ENCODE measurements at places on chromosomes 6 and 20.
A peak's percentile ranks its signal among the peaks of the same experiment; 100 is the strongest.

DNA sequence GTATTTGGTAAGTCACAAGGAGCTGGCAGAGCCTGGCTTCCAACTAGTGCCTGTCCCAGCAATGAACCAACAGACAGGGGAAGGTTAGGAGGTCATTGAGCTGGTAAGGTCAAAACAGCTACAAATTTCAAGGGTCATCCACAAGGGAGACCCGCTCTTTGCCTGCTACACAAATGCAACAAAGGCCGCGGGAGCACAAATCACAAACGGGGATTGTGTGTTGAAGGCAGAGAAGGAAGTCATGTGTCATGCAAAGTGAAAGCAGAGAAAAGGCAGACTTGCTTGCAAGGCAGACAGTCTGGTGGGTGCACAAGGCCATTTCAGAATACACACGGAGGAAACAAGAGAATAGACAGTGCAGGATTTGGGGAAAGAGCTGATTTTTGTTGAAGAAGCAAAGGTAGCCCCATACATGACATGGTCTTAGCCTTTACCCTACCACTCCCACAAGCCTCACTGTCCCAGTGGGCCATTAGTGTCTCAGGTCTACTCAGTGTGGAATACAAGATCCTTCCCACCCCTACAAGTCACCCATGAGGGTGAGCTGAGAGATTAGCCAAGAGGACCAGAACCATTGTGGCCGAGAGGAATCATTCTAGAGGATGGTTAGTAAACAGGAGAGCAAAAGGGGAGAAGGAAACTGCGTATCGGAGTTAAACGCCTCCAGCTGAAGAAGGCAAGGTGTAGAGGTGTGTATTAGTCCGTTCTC lies 18.1 kb upstream of the SAMHD1 start:
- DNase-seq: no peak

- DNase-seq: no peak
Measured at GRCh38 chr6:69294862-69295261, 501.9 kb downstream of the LMBRD1 start.

DNA sequence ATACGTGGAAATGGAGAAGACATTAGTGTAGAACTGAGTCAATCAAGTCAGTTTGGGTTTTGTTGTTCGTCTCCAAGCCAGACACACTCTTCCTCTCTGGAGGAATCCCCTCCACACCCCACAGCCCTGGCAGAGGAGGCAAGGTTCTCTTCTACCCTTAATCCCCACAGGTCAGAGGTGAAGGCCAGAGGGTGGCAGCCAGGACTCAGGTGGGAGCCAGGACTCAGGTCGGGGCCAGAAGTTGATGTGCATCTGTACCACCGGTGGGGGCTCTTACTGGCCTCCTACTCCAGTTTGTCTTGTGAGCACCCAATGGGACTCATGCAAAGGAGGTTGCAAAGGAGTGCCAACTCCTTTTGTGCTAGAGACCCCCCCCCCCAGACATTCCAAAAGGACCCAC lies 126.4 kb downstream of the TBXT start:
- DNase-seq: no peak

DNA sequence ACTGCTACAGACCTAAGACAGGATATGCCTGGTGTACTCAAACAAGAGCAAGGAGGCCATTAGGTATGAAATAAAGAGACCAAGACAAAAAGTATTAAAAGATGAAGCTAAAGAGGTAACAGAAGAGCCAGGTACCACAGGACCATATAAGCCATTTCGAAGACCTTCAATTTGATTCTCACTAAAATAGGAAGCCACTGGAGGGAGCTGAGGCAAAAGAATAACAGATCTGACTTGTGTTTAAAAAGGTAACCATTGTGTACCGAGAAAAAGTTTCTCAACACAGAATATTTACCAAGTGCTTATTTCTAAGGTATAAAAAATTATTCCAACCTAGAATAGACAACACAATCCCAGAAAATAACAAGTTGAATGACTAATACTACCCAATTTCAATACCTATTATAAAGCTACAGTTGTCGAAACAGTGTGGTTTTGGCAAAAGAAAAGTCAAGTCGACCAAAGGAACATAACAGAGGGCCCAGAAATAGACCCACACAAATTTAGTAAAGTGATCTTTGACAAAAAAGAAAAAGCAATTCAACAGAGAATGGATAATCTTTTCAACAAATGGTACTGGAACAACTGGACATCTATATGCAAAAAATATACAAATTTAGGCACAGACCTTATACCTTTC lies 125.3 kb upstream of the DST start:
- DNase-seq: no peak

DNA sequence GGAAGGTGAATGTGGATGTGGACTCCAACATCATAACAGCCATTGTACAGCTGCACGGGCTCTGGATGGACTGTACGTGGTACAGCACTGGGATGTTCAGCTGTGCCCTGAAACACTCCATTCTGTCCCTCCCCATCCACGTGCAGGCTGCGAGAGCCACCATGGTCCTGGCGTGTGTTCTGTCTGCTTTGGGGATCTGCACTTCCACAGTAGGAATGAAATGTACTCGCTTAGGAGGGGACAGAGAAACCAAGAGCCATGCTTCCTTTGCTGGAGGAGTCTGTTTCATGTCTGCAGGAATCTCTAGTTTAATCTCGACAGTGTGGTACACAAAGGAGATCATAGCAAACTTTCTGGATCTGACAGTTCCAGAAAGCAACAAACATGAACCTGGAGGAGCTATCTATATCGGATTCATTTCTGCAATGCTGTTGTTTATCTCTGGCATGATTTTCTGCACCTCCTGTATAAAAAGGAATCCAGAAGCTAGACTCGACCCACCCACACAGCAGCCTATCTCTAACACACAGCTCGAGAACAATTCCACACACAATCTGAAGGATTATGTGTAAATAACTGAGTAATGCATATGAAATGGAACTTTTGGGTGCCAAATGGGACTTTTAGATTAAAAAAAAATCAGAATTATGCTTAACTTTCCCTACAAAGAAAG lies 12.1 kb downstream of the CLDN20 start:
- no peak for DNase-seq

GRCh38 chr6:18680842-18681241 lies 293.7 kb downstream of the RNF144B start:
- no peak for DNase-seq

GRCh38 chr6:156449128-156449527 lies 328.1 kb upstream of the ARID1B start:
- no peak for DNase-seq

DNA sequence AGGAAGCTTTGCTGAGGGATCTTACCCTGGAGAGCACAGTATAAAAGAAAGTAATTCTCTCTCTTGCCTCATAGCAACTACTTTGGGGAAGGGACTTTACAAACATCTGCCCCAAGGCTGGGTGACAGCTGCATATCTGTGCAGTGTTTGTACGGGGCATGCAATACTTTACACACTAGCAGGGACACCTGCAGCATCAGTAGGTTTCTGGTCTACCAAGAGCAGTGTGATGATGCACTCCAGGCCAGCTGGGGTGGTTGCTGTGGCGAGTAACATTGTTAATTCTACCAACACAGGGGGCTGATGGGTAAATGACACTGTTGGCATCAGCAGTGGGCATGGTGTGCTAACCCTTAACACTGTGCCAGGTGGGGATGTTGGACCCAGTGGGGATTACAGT lies 48.0 kb downstream of the ADTRP start:
- DNase-seq: no peak

- DNase-seq: peak; percentile 57
Measured at GRCh38 chr20:25532015-25532751, 53.1 kb downstream of the NINL start.

DNA sequence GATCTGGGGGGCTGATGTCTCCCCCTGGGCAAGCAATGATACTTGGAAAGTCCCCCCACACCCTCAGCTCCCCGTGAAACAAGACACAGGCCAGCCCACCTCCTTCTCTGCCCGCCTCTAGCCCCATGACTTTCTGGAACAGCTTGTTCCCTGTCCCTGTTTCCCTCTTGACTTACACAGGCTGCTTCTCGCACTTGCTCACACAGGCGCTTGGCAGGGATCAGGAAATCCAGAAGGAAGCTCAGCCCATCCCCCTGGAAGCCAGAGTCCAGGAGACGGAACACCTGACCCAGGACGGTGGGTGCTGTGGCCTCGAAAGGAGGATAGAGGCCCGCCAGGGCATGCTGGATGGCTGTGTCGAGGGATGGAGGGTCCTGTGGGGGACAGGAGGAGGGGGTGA lies 14.8 kb downstream of the KIAA1755 start:
- peak; percentile 16 for DNase-seq

DNA sequence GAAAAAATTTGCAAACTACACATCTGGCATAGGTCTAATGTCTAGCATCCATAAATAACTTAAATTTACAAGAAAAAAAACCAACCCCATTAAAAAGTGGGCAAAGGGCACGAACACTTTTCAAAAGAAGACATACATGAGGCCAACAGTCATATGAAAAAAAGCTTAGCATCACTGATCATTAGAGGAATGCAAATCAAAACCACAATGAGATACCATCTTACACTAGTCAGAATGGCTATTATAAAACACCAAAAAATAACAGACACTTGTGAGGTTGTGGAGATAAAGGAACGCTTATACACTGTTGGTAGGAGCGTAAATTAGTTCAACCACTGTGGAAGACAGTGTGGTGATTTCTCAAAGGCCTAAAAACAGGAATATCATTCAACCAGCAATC lies 33.7 kb upstream of the EPB41L2 start:
- DNase-seq: no peak

DNA sequence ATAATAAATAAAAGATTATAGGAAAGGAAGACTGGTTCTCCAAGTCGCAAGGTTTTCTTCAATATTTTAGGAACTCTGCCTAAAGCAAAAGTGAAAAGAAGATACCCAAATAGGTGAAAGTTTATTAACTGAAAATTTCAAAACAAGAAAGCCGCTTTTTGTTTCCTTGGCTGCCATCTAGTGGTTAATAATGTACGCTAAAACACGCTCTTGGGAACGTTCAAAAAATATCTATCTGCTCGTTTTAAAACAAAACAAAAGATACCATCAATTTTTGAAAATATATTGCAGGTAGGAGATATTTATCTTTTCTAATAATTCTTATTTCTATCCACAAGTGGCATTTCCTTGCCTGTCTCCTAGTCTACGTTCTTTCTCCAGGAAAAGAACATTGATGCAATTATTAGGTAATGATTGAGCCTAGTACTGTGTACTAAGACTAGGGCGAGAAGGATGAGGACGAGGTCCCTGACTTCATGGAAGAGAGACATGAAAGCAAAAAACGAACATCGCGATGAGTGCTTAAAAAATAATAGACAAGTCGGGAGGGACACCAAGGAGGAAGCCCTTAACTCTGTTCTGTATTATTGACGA lies 97.2 kb downstream of the SPTLC3 start:
- DNase-seq: no peak

DNA sequence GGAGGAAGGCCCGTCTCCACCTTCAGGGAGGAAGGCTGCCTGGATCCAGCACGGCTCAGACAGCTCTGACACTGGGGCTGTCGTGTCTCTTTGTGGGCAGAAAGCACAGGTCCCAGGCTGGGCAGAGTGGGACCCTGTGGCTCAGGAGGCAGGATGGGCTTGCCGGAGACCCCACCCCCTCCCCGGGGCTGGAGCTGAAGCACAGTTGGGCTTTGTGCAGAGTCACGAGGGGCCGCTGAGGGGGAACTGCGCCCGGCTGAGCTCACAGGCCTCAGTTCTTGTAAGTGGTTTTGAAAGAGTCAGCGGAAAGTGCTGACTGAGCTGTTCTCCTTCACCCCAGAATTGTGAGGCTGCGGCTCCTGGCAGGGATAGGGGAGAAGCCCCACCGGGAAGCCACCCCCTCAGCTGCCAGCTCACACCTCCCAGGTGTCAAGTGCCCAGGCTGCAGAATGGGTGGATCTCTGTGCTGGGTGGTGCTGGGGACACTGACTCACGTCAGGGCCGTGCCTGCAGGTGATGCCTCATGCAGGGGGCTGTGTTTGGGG lies 145.5 kb upstream of the RNF24 start:
- peak; percentile 83 for DNase-seq

DNA sequence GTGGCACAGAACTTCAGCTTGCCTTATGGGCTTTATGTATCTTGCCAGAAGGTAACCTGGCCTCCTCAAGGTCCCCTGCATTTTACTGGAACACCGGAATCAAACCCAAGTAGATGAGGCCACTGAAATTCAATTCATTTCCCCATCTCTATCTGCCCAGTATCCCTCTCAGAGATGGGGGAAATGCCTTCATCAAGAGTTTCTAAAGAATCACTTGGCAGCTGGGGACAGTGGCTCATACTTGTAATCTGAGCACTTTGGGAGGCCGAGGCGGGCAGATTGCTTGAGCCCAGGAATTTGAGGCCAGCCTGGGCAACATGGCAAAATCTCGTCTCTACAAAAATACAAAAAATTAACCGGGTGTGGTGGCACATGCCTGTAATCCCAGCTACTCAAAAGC lies 12.9 kb downstream of the MDGA1 start:
- no peak for DNase-seq

DNA sequence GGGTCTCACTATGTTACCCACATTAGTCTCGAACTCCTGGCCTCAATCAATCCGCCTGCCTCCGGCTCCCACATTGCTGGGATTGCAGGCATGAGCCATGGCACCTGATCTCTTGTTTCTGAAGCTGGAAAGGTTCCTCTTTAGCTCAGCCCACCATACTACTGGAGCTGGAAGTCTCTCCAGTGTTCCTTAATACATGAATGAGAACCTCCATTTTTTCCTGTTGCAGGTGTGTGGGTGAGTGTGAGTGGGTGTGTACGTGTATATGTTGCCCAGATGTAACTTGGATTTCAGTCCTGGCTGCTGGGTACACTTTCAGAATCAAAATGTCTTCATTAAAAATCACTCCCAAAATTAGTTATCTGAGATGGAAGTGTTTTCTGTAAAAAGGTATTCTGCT lies 11.1 kb downstream of the PNPLA1 start:
- DNase-seq: no peak

GRCh38 chr6:134413241-134413643 lies 95.3 kb upstream of the SGK1 start:
- DNase-seq: no peak

DNA sequence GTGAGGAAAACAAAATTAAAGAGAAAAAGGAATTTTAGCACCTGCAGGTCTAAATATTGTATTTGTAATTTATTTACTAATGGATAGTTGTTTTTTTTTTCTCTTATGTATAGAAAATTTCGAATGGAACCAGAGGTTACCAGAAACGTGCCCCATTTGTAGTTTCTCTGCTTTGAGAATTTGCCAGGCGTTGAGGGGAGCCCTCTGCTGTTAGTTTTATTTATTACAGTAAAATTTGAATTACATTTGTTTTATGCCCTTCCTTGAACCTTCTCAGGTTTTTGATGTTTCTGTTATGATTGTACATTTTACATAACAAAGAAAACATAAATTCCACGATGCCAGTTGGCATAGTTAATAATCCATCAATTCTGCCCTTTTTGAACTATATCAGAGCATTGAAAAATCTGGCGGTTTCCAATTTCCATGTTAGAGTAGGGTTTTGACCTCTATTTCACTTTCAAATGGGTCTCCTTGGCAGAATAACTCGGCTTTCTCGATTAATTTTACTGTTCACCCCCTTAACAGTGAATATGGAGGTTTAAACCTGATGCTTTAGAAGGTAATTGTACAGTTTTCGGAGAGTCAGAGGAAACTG lies 35.1 kb upstream of the RFPL4B start:
- DNase-seq: no peak

DNA sequence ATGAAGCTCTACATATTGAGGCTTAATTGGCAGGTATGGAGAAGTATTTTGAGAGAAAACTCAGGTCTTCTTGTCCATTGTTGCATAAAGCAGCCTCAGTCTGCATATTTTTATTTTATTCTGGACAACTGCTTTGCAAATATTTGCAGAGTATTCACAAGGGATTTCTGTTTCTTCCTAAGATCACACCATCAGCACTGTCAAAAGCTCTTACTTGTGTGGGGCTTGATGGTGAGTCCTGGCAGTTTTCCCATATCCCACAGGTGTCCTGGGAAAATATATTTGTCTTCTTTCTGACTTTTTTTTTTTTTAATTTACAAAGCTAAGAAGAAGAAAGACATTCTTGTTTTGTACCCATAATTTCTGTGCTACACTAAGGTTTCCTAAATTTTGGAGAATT lies 16.9 kb upstream of the MLIP start:
- no peak for DNase-seq
